Mesothelial cell of epicardium (in vitro differentiated cells): ENCODE measurements at places on chromosomes 2 and 18.
A peak's percentile ranks its signal among the peaks of the same experiment; 100 is the strongest.

- DNase-seq, result no peak
Measured at GRCh38 chr2:17355608-17356329, 162.5 kb downstream of the RAD51AP2 start.

- DNase-seq, result no peak
Measured at GRCh38 chr2:86789687-86790133, 1.0 kb downstream of the CD8A start.

- DNase-seq, result no peak
Measured at GRCh38 chr18:76426737-76427305, 68.2 kb downstream of the ZNF516 start.

DNA sequence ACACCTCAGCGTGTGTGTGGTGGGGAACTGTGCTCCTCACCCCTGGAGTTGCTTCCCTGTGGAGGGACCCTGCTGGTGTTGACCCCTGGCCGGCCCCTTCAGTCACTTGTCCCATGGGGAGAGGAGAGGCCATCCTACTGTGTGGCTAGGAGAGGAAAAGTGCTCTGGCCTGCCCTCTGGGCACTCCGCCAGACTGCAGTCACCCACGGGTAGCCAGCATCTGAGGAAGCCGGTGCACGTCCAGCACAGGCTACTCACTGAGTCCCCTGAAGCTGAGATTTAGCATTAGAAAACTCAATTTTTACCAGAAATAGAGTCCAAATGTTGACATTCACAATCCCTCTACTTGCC lies 211.5 kb upstream of the RAB6C start:
- no peak for DNase-seq

DNA sequence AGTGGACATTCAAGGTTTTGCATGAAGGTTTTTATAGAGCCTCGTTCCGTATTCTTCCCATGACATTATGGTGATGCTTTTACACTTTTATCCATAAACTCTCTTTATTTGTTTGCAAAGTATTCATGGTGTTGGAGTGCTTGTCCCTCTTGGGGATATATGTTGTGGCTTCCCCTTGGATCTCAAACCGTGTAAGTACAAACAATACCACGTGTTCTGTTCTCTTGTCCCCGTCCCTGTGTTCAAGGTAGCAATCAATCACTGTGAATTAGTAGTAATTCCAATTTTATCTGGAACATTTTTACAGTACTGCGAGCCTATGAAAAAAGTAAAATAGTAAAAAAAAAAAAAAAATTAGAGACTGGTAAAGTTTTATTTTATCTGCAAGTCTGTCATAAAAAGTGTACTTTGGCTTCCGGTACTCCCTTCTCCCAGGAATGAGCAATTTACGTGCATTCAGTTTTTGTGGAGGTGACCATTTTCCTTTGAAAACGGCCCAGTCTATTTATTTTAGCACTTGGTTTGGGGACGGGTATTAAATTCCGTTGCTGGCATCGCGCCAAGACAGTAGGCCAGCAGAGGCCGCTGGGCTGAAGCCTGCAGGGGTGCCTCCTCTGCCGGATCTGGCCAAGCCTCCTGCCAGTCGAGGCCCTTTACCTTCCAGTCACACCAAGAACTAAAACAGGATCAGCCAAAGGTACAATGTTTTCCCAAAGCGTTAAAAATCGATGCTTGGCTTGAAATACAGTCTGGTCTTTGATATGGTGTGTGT lies 175.7 kb downstream of the SOCS6 start:
- peak; percentile 77 for DNase-seq

DNA sequence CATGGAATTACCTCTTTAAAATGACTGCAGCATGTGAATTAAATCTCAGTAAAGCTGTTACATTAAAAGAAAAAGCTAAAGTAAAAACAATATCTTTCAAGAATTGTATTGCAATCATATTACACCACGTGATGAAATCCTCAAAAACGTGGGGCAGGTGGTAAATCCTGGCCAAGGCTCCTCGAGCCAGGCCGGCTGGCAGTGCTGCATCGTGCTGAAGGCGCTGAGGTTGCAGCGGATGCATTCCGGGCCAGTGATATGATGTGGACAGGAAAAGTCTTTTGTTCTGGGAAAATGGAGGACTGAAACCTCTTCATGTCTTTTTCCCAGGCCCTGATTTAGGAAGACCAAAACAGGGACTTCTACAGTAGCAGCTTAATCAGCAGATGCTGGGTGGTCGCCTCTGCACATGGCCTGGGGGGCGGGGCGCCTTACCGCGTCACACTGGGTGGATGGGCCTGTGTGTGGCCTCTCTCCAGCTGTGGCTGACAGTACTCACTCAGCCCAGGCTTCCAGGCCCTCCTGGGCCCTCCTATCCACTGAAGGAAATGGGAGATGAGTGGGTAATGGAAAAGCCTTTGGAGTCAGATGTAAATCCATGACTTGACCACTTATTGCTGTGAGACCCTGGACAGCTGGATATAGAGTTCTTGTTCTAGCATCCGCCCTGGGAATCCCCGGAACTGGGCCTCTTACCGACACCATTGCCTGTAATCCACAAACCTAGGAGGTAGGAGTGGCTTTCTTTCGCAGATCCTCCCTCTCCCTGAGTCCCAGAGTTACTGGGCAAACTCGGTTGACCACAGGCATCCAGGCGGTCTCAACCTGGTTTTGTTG lies 45.1 kb downstream of the PROC start:
- DNase-seq, result no peak

- no peak for DNase-seq
Measured at GRCh38 chr2:229350117-229350805, 79.2 kb upstream of the PID1 start.

- DNase-seq, result no peak
Measured at GRCh38 chr2:215531284-215531683, 95.4 kb upstream of the FN1 start.

- DNase-seq, result no peak
Measured at GRCh38 chr2:158486150-158486969, 29.6 kb downstream of the PKP4 start.

DNA sequence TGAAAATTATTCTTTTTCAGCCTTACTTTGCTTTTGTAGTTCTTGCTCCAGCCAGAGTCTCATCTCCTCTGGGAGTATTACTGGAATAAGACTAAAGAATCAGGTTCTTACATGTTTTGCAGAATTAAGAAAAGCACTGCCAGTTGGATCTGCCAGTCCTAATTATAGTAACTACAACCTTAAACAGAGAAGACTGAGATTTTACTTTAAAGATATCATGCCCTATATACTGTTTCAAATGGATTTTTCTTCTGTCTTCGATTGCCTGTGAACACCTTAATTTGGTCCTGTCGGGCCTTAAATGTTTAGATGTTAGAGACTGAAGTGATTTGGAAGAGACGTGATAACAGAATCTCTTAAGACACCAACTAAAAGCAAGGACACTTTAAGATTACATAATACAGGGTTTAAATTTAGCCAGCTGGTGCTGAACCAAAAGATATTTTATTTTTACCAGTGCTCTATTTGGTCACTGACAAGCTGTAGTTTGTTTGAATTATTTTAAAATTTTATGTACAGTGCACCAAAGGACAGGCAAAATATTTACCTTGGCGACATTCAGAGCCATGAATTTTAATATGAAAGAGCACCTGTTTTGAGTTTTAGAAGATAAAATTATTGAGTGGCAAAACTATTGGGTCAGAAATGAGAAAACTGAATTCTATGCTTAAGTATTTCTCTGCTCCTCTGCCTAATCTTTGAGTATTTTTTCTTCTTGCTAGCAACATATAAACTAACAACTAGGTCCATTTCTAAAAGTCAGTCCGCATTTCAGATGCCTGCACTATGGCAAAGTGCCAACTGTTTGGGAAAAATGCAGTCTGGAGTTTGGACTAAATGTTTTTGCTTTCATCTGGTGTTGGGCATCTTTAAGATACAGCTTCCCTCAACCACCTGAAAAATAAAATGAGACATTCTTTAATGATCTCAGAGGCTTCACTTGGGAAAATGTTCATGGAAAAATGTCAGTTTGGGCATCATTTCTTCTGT lies 300.0 kb downstream of the XIRP2 start:
- DNase-seq, result no peak

DNA sequence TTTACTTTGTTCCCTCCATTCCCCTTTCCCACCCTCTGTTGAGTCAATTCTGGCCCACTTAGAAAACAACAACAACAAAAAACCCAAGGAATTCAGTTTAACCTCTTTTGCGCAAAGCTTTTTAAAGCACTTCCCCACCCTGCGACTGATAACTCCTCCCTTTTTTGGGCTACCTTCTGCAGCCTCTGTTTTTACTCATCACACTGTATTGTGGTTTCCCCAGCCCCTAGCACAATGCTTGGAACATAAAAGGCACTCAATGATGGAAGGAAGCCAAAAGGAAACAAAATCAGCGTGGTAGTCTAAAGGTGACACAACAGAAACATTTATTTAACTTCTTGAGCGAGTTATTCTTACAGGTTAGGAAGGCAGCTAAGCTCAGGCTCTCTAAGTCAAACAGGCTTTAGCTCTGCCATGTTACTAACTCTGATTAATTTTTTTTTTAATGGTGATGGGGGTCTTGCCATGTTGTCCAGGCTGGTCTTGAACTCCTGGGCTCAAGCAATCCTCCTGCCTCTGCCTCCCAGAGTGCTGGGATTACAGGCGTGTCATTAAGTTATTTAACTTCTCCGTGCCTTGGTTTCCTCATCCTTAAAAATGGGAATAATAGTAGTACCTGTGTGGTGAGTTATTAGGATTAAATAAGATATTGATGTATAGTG lies 1.3 kb downstream of the CEP68 start:
- DNase-seq, result no peak

GRCh38 chr2:27627963-27628766 lies 647 bp downstream of the CCDC121 start:
- DNase-seq, result no peak

- DNase-seq, result no peak
Measured at GRCh38 chr2:239394346-239394945, 6.4 kb downstream of the HDAC4 start.

DNA sequence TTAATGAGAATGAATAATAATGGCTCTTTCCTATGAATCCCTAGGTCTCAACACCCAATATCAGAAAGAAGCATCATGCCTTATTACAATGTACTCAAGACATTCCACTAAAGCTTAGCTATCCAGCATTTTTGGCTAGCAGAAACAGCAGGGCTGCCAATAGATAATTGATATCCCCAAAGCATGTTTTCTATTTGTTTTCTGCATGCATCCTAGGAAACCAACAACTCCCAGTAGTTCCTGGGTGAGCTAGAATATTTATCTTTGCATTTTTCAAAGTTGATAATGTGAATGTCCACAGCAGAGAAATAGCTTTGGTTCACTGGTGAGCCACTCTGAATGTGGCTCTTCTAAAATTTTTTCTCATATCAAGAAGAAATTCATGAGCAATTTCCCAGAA lies 5.8 kb upstream of the ANTXR1 start:
- no peak for DNase-seq

DNA sequence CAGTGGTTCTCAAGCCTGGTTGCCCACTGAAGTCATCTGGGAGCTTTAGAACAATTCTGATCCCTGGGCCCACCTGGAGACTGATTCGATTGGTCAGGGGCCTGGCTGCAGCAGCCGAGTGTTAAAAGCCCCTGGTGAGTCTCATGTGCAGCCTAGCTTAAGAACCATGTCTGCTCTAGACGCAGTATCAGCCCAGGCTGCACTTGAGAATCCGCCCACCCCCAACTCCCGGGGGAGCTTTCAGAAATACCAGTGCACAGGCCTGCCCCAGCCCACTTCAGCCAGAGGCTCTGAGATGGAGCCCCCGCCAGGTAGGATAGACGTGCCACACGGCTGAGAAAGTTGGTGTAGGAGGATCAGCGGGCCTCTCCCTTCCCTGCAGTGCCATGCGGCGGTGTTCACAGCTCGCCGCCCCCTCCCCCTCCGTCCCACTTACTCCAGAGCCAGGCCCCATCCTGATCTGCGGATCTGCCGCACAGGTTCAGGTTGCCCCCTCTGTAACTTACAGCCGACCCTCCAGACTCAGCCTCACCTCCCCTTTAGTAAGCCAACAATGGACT lies 209.0 kb upstream of the RAB12 start:
- DNase-seq, result no peak

- peak; percentile 38 for DNase-seq
Measured at GRCh38 chr2:23422089-23423061, 37.4 kb downstream of the KLHL29 start.

DNA sequence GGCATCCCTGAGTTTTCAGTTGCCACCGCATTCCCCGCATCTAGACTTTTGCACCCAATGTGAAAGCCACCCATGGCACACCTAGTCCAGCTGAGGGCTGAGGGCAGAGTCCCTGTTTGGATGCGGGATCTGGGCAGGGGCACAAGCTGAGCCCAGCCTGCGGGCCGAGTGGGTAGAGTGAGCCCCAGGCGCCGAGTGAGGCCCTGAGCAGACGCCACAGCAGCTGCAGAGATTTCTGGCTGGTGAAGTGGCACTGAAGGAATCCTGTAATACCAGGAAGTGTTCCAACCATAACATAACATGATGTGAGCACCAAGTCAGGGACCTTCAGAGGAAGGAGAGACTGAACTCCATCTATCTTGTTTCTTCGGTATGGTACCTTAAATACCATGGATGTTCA lies 27.7 kb upstream of the FRZB start:
- DNase-seq, result no peak

GRCh38 chr2:63734510-63734909 lies 107.2 kb upstream of the UGP2 start:
- no peak for DNase-seq

- DNase-seq, result no peak
Measured at GRCh38 chr2:196413821-196414274, 225.7 kb upstream of the CCDC150 start.

GRCh38 chr2:3895021-3895420 lies 191.6 kb downstream of the DCDC2C start:
- no peak for DNase-seq

- DNase-seq, result no peak
Measured at GRCh38 chr2:186771395-186771794, 77.5 kb downstream of the FAM171B start.

GRCh38 chr2:231512222-231512621 lies 18.0 kb downstream of the NMUR1 start:
- no peak for DNase-seq

DNA sequence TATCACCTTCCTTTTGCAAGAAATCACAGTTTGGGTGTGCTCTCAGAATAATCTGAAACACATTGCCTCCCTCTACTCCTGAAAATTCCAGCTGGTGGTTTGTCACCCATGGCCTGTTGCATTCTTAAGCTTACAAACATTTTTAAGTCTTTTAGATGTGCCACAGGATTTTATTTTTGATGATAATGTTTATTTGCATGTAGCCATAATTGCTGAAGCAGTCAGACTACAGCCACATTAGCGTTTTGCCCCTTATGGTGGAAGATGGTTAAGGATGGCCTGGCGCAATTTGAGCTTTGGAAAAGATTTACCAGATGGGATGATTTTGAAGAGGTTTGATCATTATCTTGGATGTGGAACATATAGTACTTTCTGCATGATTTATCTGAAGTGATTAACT lies 439.5 kb downstream of the MEIS1 start:
- no peak for DNase-seq

GRCh38 chr2:158760887-158761286 lies 34.2 kb upstream of the DAPL1 start:
- DNase-seq, result no peak
